ENCODE measurements at places on chromosomes 12 and 14.

DNA sequence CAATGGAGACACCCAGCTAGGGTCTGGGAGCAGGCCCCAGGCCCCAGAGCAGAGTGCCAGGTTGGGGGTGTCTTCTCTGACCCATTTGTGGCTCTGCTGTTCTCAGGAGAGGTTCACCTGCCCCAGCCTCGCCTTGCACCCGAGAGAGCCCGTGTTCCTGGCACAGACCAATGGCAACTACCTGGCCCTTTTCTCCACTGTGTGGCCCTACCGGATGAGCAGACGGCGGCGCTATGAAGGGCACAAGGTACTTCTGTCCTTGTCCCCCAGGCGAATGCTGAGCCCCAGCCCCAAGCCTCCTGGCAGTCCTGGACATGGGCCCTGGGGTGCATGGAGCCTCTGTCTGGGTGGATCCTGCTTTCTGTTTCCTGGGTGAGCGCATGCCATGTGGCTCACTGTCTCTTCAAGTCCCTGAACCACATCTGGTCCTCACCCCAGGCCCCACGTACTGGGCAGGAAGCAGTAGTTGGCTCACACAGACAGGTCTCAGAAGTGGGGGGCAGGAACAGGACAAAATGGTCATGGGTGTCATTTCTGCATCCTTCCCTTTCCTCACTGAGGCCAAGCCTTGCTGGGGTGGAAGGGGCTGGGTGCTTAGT is 58.2 kb downstream of the BEGAIN start:
- no peaks in the 10 kb centered on the region for H3K36me3 ChIP-seq
- H3K27me3 ChIP-seq, result no peaks in the 10 kb centered on the region
- H3K27ac ChIP-seq, result no peak overlapping the region
- H3K4me1 ChIP-seq, result no peaks in the 10 kb centered on the region
- DNase-seq, result no peak

GRCh38 chr12:98402671-98403070 is 112.7 kb upstream of the TMPO start:
- H3K27me3 ChIP-seq, result no peaks in the 10 kb centered on the region
- peaks cover 7% of the 10 kb centered on the region for H3K36me3 ChIP-seq
- H3K27ac ChIP-seq, result no peak overlapping the region
- DNase-seq, result no peak
- peaks cover 50% of the 10 kb centered on the region for H3K4me1 ChIP-seq

GRCh38 chr14:80077262-80077661 is 134.0 kb downstream of the DIO2 start:
- H3K36me3 ChIP-seq, result no peaks in the 10 kb centered on the region
- DNase-seq, result no peak
- H3K4me3 ChIP-seq, result no peak overlapping the region
- no peak overlapping the region for H3K27ac ChIP-seq

GRCh38 chr14:90732139-90732538 is 84.1 kb downstream of the TTC7B start:
- H3K27me3 ChIP-seq, result no peaks in the 10 kb centered on the region
- no peak for DNase-seq
- H3K4me1 ChIP-seq, result peaks cover under 1% of the 10 kb centered on the region
- H3K4me3 ChIP-seq, result no peak overlapping the region
- no peak overlapping the region for H3K27ac ChIP-seq

DNA sequence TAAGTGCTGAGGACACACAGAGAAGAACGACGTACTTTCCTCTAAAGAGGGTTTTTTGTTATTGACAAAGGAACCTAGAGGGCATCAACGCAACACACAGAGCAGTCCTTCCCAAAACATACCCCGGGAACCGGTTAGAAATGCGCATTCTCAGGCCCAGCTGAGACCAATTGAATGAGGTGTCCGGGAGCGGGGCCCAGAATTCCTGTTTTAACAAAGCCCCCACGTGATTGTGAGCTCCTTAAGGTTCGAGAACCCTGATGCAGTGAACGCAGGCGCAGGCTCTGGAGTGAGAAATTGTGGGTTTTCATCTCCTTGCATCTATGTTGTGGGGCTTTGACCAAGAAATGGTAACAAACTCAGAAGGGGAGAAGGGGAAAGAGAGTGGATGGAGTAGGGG is 51.0 kb upstream of the TBX3 start:
- peaks cover 23% of the 10 kb centered on the region for H3K27me3 ChIP-seq
- H3K4me1 ChIP-seq, result no peaks in the 10 kb centered on the region
- no peak for DNase-seq
- H3K27ac ChIP-seq, result no peak overlapping the region
- H3K4me3 ChIP-seq, result no peak overlapping the region

DNA sequence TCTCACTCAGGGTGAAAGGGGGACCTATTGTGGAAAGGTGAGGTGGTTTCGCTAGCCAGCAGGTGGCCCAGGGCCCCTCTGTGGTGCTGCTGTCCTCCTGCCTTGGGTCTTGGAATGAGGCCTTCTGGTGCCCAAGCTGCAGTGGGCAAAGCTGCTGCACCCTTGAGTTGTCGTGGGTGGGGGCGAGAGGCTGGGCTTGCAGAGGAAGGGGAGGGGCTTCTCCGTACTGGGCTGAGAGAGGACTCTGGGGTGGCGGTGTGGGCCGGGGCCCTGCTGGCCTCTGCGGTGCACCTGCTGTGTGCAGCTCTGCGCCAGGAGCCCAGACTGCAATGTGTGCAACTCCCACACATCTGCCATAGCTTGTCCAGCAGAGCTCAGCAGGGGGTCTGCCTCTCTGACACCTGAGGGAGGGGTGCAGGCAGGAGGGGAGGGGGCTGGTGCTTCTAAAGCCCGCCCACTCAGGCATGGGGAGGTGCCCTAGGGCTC is 145.8 kb downstream of the KIF26A start:
- no peak overlapping the region for H3K4me3 ChIP-seq
- peaks cover 63% of the 10 kb centered on the region for H3K27me3 ChIP-seq
- H3K4me1 ChIP-seq, result no peaks in the 10 kb centered on the region
- DNase-seq, result no peak
- H3K27ac ChIP-seq, result no peak overlapping the region

- H3K27ac ChIP-seq, result no peak overlapping the region
- H3K27me3 ChIP-seq, result no peaks in the 10 kb centered on the region
- no peak overlapping the region for H3K4me3 ChIP-seq
- DNase-seq, result peak; percentile 28
Measured at GRCh38 chr12:66813137-66813892, 134.4 kb upstream of the GRIP1 start.

GRCh38 chr12:76551482-76551888 is 8.1 kb downstream of the OSBPL8 start:
- DNase-seq, result no peak
- H3K27ac ChIP-seq, result no peak overlapping the region
- H3K36me3 ChIP-seq, result peaks cover 6% of the 10 kb centered on the region
- no peak overlapping the region for H3K4me3 ChIP-seq
- H3K4me1 ChIP-seq, result peaks cover 55% of the 10 kb centered on the region
